A673 (cell line): ENCODE measurements at places on chromosomes 7 and 10. TPM values are rescaled to one million over a fixed set of nuclear protein-coding genes. Genes with fewer than 3 reads are reported as not detected.

- peak; percentile 15 for DNase-seq
These were observed 608 bp downstream of the AKR1B10 start for GRCh38 chr7:134527979-134528371.

- DNase-seq: peak; percentile 81
These were observed 9.8 kb downstream of the PODXL start for GRCh38 chr7:131546583-131547141.

MAGI2 gene
- total RNA-seq: 0.34 and 0.57 TPM in 2 replicates

GRCh38 chr10:114096864-114097263, 53.2 kb downstream of the ADRB1 start:
- DNase-seq: no peak

GRCh38 chr7:25124465-25125136, 459 bp downstream of the CYCS start:
- DNase-seq: peak; percentile 17

- DNase-seq: no peak
These were observed 39.4 kb downstream of the CTBP2 start for GRCh38 chr10:125121003-125121402.

- DNase-seq: peak; percentile 3
These were observed 267.5 kb downstream of the CELF2 start for GRCh38 chr10:11285171-11285570.

GRCh38 chr7:43884209-43884608, 14.9 kb upstream of the MRPS24 start:
- no peak for DNase-seq

- peak; percentile 52 for DNase-seq
These were observed 86.8 kb upstream of the STEAP1B start for GRCh38 chr7:22586786-22587140.
